ENCODE measurements at places on chromosomes 11 and 22.

- DNase-seq, result no peak
Observed at GRCh38 chr22:23204541-23205157, 24.3 kb downstream of the BCR start.

DNA sequence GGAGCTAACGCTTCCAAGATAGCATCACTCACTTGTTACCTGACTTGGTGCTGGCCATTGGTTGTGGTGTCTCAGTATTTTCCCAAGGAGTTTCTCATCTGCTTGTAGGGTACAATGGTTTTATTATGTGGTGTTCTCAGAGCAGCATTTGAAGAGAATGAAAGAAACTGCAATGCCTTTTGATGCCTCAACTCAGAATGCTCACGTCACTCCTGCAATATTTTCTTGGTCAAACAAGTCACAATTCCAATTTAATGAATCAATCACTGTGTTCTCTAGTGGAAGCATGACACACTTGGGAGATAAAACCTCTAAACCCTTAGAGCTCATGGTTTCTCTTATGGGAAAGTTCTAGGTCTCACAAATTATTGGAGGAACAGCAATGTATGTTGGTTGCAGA is 2.0 kb upstream of the OR5D14 start:
- DNase-seq, result no peak

- DNase-seq, result peak; percentile 39
Observed at GRCh38 chr11:46380340-46381047, 975 bp upstream of the MDK start.

- DNase-seq, result no peak
Observed at GRCh38 chr22:30873086-30873650, 95.4 kb downstream of the MORC2 start.

DNA sequence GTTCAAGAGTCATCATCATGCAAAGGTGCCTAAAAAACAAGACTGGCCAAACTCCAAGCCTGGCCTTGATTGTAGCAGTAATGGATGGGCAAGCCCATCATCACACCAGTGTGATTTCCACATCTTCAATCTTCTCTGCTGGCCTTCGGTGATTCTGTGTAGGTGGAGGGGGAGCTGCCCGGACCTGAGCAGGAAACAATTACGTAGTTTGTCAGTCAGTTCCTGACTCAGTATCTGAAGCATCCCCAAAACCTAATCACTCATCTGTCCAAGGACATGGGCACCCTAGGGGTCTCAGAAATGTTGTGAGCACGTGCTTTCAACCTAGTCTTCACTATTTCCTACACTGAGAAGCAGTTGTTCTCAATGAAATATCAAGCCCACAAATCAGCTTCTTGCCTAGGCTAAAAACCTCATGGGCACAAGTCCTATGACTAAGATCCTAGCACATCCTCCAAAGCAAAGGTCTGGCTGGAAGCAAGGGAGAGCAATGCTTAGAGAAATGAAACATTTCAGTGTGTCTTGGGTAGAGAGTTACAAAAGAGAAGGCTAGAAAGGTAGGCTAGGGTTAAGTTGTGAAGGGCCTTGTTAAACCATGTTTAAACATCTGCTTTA is 24.6 kb downstream of the ATG16L2 start:
- DNase-seq, result no peak

- DNase-seq, result no peak
Observed at GRCh38 chr11:107301878-107302277, 155.7 kb downstream of the CWF19L2 start.

DNA sequence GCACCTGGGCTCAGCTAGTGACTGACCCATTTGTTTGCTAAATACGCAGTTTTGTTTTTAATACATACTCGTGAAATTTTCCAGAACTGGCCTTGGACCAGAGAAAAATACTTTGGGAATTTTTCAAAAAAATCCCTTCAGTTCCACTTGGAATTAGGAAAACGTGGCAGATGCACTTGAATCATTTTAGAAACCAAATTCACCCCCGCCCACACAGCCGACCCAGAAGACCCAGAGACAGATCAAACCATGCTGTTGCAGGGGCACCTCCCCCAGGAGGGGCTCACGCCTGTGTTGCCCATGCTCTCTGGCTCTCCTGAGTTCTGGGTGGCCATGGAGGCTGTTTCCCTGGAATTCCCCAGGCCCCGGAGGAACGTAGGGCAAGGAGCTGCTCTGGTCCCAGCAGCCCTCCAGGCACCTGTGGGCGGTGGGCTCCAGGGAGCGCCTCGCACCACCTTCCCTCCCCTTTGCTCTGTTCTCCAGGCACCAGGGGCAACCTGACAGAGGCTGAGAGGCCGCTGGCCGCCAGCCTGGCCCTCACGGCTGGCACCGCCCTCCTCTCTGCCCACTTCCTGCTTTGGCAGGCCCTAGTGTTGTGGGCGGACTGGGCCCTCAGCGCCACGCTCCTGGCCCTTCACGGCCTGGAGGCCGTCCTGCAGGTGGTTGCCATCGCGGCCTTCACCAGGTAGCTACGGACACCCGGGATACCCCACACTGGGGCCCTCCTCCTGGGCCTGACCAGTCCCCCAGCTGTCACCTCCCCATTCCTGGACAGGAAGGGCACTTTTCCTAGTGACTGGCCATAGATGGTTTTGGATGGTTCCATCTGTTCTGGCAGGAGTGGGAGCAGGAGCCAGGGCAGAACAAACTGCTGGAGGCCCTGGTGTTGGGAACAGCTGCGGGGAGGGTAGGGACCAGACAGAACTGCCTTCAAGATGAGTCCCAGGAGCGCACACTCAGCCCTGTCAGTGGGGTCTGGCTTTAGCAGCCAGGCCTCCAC is 3.3 kb upstream of the EPS8L2 start:
- DNase-seq, result no peak

GRCh38 chr11:121767433-121767832 is 314.7 kb upstream of the SORL1-AS1 start:
- no peak for DNase-seq

GRCh38 chr11:88813233-88813915 is 252.4 kb downstream of the GRM5 start:
- DNase-seq, result peak; percentile 4

GRCh38 chr11:72015511-72016061 is 16.9 kb downstream of the IL18BP start:
- no peak for DNase-seq

GRCh38 chr11:34603129-34604001 is 17.5 kb upstream of the EHF start:
- DNase-seq, result no peak

- no peak for DNase-seq
Observed at GRCh38 chr11:64667154-64667745, 55.7 kb downstream of the NRXN2 start.

GRCh38 chr11:76628408-76628947 is 42.1 kb downstream of the LRRC32 start:
- peak; percentile 15 for DNase-seq

DNA sequence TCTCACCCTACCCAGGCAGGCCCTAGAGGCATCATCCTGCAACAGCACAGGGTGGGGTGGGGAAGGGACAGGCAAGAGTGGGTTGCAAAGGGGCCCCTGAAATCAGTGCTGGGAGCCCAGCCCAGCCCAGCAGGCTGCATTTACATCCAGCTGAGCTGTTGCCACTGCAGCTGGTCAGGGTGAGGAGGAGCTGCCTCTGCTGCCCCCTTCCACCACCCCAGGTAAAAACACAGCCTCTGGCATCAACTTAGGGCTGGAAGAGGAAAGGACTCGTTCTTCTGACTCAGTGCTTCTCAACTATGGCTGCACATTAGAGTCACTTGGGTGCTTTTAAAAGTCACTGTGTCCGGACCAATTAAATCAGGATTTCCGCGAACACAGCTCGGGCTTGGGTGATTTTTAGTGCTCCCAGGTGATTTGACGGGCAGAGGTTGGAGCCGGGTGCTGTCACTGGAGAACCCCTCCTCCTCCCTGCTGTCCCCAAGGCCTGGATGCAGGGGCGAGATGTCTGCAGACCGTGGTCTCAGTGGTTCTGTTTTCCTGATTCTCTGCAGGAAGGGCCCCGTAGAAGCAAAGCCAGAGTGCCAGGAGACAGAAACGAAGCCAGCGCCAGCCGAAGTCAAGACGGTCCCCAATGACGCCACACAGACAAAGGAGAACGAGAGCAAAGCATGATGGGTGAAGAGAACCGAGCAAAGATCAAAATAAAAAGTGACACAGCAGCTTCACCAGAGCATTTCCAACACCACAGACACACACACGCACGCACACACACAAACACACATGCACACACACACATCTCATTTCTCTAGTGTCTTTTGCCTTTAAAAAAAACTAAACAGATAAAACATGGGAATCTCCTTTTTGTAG is 39.4 kb upstream of the TTC12 start:
- DNase-seq, result no peak

DNA sequence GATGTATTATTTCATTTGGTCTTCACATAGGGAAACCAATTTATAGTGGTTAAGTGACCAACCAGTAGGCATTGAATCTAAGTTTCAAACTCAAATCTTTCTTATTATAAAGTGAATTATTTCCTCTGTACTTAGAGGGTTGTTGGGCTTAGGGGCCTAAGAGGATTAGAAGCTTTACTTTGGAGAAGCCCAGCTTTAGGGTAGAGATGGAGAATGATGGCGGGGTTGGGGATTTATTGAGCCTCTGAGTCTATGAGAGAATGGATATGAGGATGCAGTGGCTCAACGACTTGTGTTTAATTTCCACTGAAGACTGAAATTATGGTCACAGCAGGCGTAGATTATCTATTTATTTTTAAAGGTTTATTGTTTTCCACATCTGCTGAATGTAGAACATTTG is 55.5 kb downstream of the CHRDL2 start:
- DNase-seq, result no peak

GRCh38 chr11:11574373-11575287 is 47.2 kb downstream of the GALNT18 start:
- DNase-seq, result no peak

DNA sequence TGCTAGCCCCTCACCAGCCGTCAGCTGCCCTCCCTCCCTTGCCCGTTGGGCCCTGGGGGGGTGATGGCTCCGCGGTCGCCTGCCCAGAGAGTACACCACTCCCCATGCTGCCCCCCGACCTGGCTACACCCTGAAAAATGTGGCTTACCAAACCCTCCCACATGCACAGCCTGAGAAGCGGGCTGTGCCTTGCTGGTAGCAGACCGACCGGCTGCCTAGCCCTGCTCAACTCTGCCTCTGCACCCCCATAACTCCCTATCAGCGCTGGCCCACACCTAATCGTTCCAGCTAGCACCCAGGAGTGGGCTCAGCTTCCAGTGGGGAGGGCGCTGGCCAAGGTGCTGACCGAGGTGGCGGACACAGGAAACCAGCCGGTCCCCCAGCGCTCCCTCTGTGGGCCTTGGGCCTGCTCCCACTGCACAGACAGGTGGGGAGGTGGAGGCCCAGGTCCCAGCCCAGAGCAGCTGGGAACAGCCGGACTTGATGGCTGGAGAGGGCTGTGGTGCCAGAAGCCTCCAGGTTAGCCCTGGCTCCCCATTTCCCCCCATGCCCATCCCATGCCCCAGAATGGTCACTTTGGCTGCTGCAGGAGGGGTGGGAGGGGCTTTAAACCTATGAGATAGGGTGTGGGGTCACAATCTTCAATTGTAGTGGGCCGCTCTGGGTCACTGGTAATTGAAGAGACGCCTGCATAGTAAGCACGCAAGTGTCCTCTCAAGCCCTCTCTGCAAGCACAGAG is 32.1 kb upstream of the PRODH start:
- no peak for DNase-seq

DNA sequence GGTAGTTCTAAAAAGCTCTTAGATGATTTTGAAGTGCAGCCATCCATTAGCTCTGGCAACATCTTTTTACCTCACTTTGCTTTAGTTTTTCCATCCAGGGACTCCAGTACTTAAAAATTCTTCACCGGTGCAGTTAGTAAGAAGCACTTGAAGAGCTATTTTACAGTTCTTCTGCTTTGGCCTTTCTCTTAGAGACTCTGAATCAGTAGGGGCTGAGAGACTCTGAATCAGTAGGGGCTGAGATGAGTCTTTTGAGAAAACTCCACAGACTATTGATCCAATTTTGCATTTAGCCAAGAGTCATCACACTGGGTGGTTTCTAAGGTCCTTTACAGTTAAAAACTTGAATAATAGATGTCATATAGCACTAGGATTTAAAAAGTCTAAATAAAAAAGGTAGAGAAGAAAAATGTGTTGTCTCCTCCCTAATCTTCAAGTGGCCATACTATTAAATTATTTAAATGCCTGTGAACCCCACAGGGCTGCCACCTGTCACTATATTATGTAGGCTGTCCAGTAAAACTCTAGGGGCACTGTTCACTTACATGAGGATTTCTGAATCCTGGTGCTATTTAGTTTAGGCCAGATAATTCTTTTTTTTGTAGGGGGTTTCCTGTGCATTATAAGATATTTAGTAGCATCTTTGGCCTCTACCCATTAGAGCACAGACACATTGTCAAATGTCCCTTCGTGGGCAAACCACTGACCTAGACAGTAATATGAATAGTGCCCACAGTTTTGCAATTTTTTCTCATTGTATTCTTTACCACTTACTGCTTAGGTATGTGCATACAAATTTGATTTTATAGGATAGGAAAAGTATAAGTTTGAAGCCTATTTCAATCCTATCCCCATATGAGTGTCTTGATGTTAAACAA is 26.3 kb upstream of the HIKESHI start:
- DNase-seq, result no peak

GRCh38 chr11:1502954-1503707 is 16.6 kb upstream of the MOB2 start:
- DNase-seq, result no peak

DNA sequence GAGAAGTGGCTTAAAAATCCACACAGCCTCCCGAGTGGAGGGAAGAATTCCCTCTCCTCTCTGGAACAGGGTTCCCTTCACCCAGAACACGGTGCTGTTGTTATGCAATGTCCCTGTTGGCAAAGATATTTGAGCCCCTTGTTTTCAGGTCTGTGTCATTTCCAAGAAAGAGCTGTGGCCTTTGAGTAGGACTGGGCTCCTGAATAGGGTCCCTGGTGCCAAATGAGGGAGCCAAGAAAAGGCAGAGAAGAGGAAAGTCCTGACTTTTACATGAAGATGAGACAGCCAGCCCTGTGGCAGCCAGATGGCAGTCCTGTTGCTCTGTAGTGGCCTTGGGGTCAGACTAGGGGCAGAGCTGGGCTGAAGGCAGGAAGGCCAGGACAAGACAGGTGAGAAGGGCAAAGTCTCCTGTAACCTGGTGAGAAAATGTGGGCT is 51.2 kb upstream of the ELF5 start:
- DNase-seq, result no peak
